ENCODE measurements at places on chromosomes 4 and X.

- no peak for DNase-seq
Observed at GRCh38 chrX:40091691-40092421, 5.9 kb downstream of the BCOR start.

DNA sequence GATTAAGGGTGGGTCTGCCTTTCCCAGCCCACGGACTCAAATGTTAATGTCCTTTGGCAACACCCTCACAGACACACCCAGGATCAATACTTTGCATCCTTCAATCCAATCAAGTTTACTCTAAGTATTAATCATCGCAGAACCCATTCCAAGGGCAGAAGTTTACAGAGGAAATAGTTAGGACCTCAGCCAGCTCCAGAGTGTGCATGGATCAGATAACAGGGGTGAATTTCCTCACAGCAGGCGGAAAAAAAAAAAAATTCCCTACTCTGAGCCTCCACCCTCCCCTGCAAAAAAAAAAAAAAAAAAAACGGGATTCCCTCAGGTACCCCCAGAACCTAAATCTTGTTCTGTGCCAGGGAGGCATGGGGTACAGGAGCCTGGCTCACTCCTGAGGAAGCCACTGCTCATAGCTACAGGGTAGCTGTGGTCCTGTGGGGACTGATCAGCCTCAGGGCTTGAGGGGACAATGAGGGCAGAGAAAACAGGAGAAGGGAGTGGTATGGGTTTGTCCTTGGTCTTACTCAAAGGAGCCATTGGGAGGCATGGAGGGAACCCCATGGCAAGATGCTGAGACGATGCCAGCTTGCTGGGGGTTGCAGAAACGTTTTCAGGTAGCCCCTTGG lies 113.0 kb downstream of the DHRSX start:
- DNase-seq: no peak

DNA sequence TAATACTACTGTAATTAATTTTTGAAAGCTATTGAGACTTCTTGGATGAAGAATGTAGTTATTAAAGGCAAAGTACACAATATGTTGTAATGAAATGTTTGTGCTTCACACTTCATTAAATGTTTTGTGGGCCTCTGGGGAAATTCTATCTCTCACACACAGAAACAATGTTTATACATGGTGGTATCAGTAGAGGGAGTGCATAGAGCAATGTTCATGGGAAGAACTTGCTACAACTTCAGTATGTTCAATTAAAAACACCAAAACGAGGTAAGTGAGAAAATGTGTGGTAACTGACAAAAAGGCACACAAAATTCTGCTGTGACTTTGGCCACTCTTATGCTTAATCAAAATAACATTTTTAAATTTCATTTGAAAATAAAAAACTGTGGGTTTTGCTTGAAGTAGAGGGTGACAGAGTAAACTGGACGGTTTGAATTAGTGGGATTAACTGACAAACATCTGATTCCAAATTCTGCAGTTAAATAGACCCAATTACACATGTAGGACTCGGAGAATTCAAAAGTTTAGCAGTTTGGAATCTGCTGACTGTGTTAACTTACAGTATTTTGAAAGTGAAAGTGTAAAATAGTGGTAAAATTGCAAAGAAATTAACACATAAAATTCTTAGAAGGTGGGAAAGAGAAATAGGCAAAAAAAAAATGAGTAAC lies 111.4 kb upstream of the TTC29 start:
- no peak for DNase-seq

- DNase-seq: no peak
Observed at GRCh38 chr4:91914176-91914804, 389.5 kb upstream of the GRID2 start.

GRCh38 chr4:138939960-138940359 lies 75.6 kb upstream of the NOCT start:
- DNase-seq: no peak

DNA sequence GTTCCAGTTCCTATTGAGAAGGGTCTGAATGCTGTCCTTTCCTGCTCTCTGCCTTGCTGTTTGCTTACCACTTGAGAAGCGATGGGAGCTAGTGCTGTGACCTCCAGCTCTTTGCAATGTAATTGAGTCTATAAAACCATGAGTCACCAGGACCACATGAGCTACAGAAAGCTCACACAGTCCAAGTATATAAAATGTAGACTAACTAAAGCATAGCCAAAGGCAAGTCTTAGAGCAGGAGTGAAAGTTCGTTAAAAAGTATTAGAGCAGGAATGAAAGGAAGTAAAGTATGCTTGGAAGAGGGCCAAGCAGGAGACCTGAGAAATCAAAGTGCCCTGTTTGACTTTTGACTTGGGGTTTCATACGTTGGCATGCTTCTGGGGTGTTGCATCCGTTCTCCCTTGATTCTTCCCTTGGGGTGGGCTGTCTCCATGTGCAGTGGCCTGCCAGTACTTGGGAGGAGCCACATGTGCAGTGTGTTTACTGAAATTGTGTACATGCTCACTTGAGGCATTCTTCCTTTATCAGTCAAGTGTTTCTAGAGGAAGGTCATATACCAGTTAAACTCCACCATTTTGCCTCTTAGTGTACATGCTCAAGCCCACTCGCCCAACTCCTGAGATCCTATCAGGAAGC lies 71.3 kb upstream of the KIT start:
- DNase-seq: no peak

GRCh38 chr4:139955600-139955999 lies 198.4 kb downstream of the MAML3 start:
- DNase-seq: no peak

DNA sequence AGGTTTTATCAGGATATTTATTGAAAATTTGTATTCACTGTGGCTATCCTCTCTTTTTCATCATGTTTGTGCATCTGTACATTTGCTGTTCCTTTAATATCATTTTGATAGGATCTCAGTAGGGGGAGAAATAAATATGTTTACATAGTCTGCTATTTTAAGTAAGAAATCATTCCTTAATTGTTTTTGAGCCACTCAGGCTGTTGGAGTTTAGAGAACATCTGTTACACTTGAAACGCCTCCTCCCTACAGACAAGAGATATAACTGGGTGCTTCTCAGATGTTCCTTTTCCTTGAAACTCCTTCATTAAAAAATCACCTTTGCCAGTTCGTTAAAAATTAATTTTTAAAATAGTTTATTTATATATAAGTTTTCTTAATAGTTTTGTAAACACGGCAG lies 59.4 kb downstream of the QRFPR start:
- DNase-seq: no peak

DNA sequence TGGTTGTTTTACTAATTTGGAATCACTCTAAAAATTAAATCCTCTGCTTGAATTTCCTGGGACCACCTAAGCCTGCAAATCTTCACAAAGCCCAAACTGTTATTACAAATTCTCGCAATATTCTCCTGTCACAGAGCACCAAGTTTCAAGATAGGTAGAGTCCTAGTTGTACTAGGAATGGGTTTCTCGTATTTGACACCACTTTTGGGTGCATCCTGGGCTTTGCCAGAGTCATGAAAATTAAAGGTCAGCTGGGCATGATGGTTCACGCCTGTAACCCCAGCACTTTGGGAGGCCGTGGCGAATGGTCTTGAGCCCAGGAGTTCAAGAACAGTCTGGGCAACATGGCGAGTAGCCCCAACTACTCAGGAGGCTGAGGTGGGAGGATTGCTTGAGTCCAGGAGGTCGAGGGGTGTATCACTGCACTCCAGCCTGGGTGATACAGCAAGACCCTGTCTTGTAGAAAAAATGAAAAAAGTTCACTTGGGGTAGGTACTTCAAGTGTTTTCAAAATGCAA lies 30.6 kb upstream of the MANBA start:
- DNase-seq: no peak

DNA sequence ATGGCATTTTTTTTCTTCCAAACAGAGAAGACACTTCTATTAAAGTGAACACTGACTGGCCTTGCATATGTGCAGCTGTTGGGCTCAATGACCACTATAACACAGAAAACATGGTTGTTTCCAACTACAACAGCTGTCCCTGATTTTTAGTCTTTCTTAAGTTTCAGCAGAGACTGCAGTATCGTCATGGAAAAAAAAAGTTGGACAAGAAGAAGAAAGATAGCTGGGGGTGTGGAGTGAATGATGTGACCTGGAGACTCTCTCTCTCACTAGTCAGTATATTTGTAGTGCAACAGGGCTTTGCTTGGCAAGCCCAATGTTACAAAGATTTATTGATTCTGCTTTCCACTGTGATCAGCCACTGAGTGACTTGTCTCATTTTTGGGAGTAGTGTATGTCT lies 29.5 kb upstream of the C4orf54 start:
- no peak for DNase-seq

DNA sequence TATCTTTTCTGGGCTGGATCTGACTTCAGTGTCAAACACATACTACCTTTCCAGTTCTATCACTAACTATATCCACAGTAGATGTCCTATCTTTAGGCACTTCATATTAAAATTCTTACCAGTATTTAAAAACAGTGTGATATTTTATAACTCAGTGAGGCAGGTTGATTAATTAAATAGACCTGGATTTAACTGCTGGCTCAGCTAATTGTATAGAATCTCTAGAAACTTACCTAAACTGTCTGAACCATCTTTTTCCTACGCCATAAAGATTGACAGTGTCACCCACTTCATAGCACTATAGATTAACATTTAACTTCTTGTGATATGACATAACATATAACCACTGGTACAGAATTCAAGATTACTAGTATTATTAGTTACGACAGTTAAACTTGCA lies 935.3 kb downstream of the FAT4 start:
- no peak for DNase-seq

DNA sequence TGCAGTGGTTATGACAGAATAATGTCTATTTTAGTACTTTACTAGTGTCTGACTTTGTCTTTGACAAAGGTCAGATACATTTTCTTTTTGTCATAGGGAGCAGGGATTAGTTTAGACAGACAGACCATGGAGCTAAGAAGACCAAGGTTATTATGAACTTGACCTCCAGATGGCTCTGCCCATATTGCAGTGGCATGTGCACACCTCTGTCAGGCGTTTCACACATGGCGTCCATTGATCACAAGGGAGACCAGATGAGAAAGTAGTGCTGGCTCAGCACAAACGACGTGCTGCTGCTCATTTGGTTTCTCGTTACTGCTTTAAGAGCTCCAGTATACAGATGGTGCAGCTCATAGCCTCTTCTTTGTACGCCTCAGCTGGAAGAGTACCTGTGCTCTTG lies 56.3 kb upstream of the HPSE start:
- DNase-seq: no peak

DNA sequence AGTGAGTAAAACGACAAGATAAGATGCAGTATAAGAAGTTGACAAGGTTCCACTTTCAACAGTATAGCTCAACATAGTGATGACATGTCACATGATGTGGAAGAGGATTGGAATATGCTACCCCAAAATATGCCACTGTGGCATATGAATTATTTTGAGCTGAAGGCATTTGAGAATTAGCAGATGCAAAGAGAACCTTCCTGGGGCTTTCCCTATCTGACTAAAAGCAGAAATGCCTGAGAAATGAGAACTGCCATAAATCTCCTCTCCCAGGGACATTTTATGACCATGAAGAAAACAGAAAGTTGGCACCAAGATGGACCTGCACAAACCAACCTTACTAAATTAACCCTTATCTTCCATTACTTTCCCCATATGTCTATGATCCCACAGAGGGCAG lies 24.8 kb downstream of the CDKN2AIP start:
- no peak for DNase-seq

Data from GOT3 (cell line).